ENCODE measurements at places on chromosomes 5 and 9. TPM values are rescaled to one million over a fixed set of nuclear protein-coding genes. Genes with fewer than 3 reads are reported as not detected.
A peak's percentile ranks its signal among the peaks of the same experiment; 100 is the strongest.

GRCh38 chr9:112861155-112861554 is 29.5 kb downstream of the SLC46A2 start:
- no peaks in the 10 kb centered on the region for H3K4me1 ChIP-seq
- no peak overlapping the region for H3K27ac ChIP-seq
- no peak overlapping the region for H3K4me3 ChIP-seq
- no peak for DNase-seq
- H3K27me3 ChIP-seq, result no peaks in the 10 kb centered on the region
- H3K36me3 ChIP-seq, result no peaks in the 10 kb centered on the region

GRCh38 chr5:153347611-153348010 is 142.9 kb upstream of the GRIA1 start:
- DNase-seq, result peak; percentile 1
- no peaks in the 10 kb centered on the region for H3K36me3 ChIP-seq
- H3K4me3 ChIP-seq, result no peak overlapping the region
- no peaks in the 10 kb centered on the region for H3K27me3 ChIP-seq
- H3K27ac ChIP-seq, result no peak overlapping the region

GRCh38 chr5:91946870-91947269 is 563.8 kb upstream of the ARRDC3 start:
- DNase-seq, result no peak
- H3K36me3 ChIP-seq, result no peaks in the 10 kb centered on the region
- no peak overlapping the region for H3K27ac ChIP-seq
- no peaks in the 10 kb centered on the region for H3K27me3 ChIP-seq
- no peaks in the 10 kb centered on the region for H3K4me1 ChIP-seq
- no peak overlapping the region for H3K4me3 ChIP-seq

GRCh38 chr5:77394064-77394715 is 97.9 kb downstream of the WDR41 start:
- no peak overlapping the region for H3K4me3 ChIP-seq
- peaks cover 4% of the 10 kb centered on the region for H3K27me3 ChIP-seq
- H3K4me1 ChIP-seq, result no peaks in the 10 kb centered on the region
- no peak for DNase-seq

DNA sequence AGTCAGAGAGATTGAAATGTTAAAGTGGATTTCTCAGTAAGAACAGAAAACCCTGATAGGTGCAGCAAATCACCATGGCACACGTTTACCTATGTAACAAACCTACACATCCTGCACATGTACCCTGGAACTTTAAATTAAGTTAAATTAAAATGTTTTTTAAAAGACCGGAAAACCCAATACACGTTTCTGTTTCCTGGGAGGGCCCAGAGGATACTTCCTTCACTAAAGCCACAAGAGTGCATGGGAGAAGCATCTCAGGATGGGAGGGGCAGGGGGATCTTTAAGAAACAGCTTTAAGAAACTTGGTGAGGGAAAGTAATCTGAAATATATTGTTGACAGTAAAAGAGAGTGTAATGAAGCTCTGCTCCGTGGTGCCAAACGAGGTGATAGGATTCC is 164.7 kb upstream of the PTGER4 start:
- no peak overlapping the region for H3K27ac ChIP-seq
- H3K4me3 ChIP-seq, result no peak overlapping the region
- peaks cover 3% of the 10 kb centered on the region for H3K4me1 ChIP-seq

DNA sequence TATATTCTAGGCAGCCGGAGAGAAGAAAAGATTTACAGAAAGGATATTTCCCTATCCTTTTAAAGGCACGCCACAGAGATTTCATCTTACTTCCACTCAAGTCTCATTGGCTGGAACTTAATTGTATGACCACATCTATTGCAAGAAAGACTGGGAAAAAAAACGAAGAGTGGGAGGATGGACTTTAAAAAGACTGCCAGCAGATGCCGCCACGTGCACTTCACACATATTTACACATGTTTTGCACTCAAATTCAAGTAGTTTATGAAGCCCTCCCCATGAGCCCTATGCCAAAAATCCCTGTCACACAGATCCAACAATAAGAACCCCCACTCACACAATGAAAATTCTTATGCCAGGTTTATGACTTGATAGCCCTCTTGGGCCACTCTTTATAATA is 138.5 kb upstream of the TYRP1 start:
- no peak overlapping the region for H3K4me3 ChIP-seq
- H3K36me3 ChIP-seq, result no peaks in the 10 kb centered on the region
- DNase-seq, result no peak
- no peaks in the 10 kb centered on the region for H3K27me3 ChIP-seq
- H3K4me1 ChIP-seq, result no peaks in the 10 kb centered on the region
- H3K27ac ChIP-seq, result no peak overlapping the region

GRCh38 chr9:92949266-92949982 is 2.1 kb downstream of the FGD3 start:
- peaks cover 13% of the 10 kb centered on the region for H3K27me3 ChIP-seq
- H3K4me3 ChIP-seq, result no peak overlapping the region
- peaks cover 9% of the 10 kb centered on the region for H3K4me1 ChIP-seq
- no peak overlapping the region for H3K27ac ChIP-seq
- H3K36me3 ChIP-seq, result no peaks in the 10 kb centered on the region

DNA sequence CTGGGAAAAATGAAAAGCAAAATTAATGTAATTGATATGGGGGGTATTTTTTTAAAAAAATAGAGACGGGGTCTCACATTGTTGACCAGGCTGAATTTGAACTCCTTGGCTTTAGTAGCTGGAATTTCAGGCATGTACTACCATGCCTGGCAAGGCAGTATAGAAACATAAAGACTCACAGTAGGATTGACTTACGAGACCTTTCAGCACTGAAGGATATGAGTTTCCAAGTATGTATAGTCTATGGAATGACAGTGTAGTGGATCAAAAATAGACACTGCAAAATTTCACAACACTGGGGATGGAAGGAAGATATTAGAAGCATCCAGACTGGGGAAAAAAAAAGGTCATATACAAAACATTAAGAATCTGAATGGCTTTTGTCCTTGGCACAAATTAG is 6.8 kb downstream of the DCP2 start:
- no peak overlapping the region for H3K27ac ChIP-seq
- no peaks in the 10 kb centered on the region for H3K36me3 ChIP-seq
- DNase-seq, result no peak
- no peak overlapping the region for H3K4me3 ChIP-seq

DNA sequence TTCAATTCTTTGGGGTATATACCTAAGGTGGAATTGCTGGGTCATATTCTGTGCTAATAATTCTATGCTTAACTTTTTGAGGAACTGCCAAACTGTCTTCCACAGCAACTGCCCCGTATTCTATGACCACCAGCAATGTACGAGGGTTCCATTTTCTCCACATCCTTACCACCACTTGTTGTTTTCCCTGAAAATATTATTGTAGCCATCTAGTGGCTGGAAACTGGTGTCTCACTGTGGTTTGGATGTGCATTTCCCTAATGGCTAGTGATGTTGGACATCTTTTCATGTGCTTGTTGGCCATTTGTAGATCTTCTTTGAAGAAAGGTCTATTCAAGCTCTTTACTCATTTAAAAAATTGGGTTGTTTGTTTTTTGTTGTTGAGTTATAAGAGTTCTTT is 30.7 kb downstream of the MSX2 start:
- no peak overlapping the region for H3K4me3 ChIP-seq
- H3K27ac ChIP-seq, result no peak overlapping the region
- peaks cover 3% of the 10 kb centered on the region for H3K27me3 ChIP-seq
- H3K4me1 ChIP-seq, result no peaks in the 10 kb centered on the region
- DNase-seq, result no peak

- no peak overlapping the region for H3K4me3 ChIP-seq
- no peak for DNase-seq
Observed at GRCh38 chr9:81259896-81260295, 429.5 kb downstream of the TLE1 start.

DNA sequence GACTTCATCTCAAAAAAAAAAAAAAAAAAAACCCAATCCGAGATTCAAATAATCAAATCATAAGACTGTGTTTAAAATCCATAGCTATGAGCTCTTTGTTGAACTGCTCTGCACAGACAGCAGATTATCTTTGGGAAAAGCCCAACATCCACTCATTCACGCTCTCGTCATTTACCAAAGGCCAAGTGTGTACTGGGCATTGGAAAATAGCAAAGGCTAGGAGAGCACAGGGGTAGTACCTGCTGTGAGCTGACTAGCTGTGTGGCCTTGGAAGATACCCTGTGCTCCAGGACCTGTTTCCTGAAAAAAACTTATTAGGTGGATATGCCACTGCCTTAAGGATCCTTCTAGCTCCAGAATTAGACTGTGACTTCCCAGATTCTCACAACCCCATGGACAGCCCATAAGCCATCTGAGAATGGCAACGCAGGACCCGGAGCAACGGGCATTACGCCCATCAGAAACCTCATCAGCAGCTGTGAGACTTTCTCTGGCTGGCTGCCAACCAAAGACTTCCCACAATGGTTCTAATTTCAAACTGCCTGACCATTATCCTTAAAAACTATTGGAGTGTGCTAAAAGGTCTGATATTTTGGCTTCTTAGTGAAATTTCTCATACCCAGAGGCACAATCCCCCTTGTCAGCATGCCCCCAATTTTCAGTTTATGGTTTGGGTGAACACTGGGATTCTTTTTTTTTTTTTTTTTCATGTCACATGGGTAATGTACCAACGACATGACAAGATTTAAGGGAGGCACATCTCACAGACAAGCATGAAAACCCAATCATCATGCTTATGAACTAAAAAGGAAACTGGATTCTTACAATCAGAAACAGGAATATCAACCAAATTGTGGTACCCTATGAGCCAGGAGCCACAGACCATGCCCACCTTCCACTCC is 16.8 kb downstream of the SERINC5 start:
- no peaks in the 10 kb centered on the region for H3K36me3 ChIP-seq
- peak overlapping the region; percentile 43 for H3K27ac ChIP-seq
- peak; percentile 77 for DNase-seq
- no peaks in the 10 kb centered on the region for H3K27me3 ChIP-seq
- no peak overlapping the region for H3K4me3 ChIP-seq
- H3K4me1 ChIP-seq, result peaks cover 16% of the 10 kb centered on the region

- no peak overlapping the region for H3K4me3 ChIP-seq
- H3K27me3 ChIP-seq, result peaks cover 23% of the 10 kb centered on the region
- no peaks in the 10 kb centered on the region for H3K36me3 ChIP-seq
- H3K27ac ChIP-seq, result no peak overlapping the region
Observed at GRCh38 chr5:135934939-135935338, 19.8 kb downstream of the LECT2 start.

DNA sequence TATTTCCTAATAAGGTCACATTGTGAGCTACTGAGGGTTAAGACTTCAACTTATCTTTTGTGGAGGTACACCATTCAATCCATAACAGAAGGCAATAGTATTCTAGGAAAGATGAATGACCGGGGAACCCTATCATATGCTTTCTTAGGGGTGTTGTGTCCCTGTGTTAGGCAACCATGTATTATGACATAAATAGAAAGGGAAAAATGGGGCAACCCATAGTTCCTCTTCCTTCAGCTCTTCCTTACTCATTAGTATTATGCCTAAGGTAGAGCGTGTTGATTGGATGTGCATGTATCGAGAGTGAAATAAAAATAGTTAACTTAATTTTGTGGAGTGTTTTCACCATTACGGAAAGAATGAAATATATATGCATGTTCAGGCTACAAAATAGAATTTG is 6.0 kb upstream of the CCNJL start:
- H3K27me3 ChIP-seq, result no peaks in the 10 kb centered on the region
- no peak overlapping the region for H3K27ac ChIP-seq
- H3K4me1 ChIP-seq, result peaks cover 7% of the 10 kb centered on the region
- no peak overlapping the region for H3K4me3 ChIP-seq
- H3K36me3 ChIP-seq, result no peaks in the 10 kb centered on the region

DNA sequence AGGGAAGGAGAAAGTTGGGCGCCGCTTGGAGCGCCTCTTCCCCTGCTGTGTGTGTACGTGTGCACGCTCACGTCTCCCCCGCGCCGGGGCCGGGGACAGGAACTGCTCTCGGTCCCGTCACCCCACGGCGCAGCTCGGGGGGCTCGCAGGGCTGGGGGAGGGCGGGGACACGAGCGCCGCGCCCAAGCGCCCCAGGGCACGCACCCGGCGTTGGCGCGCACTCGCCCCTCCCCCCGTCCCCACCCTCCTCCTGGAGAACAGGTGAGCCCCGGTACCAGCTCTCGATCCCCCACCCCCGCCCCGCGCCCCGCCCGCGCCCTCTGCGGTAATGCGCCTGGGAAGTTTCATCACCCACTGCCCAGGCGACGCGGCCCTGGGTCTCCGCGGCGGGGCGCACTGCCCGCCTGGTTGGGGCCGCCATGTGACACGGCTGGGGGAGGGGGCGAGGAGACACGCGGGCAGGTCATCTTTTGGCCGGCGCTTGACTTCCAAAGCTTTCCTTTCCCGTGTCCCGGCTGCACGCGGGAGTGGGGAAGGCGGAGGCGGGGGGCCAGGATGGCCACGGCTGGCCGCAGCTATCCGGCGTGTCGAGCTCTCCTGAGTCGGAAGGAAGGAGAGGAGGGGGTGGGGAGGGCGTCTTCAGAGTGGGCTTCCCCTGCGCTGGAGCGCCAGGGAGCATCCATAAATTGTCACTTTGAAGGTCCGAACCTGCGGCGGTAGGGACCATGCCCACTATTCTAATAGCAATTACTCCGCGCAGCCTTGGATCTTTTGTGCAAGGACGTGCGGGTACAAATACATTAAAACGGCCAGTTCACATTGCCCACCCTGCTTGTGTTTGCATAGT is 1.5 kb upstream of the STC2 start:
- peaks cover 40% of the 10 kb centered on the region for H3K4me1 ChIP-seq
- H3K27ac ChIP-seq, result peak overlapping the region; percentile 82
- H3K4me3 ChIP-seq, result peak overlapping the region; percentile 84
- peaks cover 2% of the 10 kb centered on the region for H3K36me3 ChIP-seq

Gene SPDL1
- 20.2 TPM for total RNA-seq

Gene GBGT1
- 8.5 TPM for total RNA-seq

Gene SLC4A9
- not detected for total RNA-seq

Gene FSD1L
- total RNA-seq, result 7.0 TPM

Gene MYOT
- not detected for total RNA-seq

Gene BSPRY
- total RNA-seq, result not detected

Gene SHISAL2B
- not detected for total RNA-seq

Gene PCDHA1
- not detected for total RNA-seq

Data from astrocyte (in vitro differentiated cells and primary cell).